ENCODE measurements at places on chromosomes 6 and 20.

- no peak for DNase-seq
Observed at GRCh38 chr20:22815603-22816315, 219.4 kb upstream of the SSTR4 start.

- no peak for DNase-seq
Observed at GRCh38 chr20:55175081-55175480, 699.7 kb downstream of the DOK5 start.

DNA sequence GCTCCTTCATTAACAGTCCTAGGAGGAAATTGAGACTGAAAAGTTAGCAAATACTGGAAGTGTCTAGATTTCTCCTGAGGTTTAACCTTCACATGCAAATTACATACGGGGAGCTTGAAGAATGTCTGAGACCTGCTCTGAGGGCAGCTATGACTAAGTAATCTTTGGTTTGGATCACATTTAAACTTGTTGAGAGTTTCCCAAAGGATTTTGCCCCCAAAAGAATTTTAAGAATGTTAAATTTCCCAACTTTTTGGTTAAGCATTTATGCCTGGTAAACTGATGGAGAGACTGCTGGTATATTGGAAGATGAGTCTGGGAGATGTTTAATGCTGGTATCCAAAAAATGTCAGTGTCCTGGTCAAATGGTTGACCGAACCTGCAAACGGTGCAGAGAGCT, 97.0 kb downstream of the RREB1 start:
- no peak for DNase-seq

DNA sequence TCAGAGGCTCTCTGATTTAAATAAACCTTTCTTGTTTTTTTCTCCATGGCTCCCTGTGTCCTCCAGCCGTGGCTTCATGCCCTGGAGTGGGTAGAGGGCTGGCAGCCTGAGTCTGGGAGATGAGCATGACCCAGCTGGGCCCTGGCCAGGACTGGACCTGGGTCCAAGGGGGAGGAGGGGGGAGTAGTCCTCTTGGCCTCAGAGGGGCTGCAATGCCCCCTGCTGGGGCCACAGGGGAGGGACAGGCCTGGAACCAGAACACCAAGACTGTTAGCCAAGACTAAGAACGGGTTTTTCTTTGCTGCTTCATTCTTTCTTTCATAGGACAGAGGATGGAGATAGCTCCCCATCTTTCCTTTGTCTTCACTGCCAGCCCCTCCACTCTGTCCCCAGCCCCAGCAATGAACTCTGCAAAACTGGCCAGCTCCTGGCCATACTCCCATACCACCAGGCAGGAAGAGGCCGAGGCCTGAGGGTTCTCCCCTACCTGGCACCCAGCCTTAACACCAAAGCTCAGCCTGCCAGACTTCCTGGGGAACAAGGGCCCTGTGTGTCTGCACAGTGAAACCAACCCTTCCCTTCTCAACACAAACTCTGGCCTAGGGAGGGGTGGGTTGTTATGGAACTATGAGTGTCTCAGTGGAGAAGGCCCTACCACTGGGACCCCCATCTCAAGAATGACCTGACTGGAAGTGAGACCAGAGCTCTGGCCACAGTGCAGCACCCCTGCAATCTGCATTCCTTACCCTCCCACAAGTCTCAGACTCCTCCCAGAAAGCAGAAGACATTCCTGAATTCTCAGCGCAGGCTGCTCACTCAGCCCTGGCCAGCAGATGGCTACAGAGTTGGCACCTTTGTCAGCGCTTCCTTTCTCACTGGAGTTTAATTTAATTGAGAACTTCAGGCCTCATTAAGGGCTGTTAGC, 11.0 kb downstream of the SLC29A1 start:
- DNase-seq: no peak

GRCh38 chr6:127933852-127934840, 33.3 kb upstream of the THEMIS start:
- DNase-seq: peak; percentile 65

DNA sequence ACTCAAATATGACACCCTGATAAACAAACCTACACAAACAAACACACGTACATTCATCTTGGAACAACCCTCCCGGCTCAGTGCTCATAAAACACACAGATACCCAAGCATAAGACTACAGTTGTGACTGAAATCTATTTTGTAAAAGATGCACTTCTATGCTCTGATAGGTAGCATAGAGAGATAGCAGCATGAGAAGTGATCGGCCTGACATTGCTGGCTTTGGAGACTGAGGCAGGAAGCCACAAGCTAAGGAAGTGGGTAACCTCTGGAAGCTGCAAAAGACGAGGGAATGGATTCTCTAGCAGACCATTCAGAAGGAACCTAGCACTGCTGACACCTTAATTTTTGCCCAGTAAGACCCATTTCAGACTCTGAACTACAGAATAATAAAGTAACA, 1.6 kb upstream of the RNF39 start:
- no peak for DNase-seq

GRCh38 chr20:64006490-64006889, 25.6 kb downstream of the PRPF6 start:
- DNase-seq: no peak

- no peak for DNase-seq
Observed at GRCh38 chr6:25743868-25744267, 10.7 kb upstream of the SLC17A4 start.

- DNase-seq: no peak
Observed at GRCh38 chr6:168206661-168207274, 112.8 kb downstream of the DACT2 start.

GRCh38 chr6:152720974-152721373, 23.3 kb downstream of the MYCT1 start:
- DNase-seq: no peak

DNA sequence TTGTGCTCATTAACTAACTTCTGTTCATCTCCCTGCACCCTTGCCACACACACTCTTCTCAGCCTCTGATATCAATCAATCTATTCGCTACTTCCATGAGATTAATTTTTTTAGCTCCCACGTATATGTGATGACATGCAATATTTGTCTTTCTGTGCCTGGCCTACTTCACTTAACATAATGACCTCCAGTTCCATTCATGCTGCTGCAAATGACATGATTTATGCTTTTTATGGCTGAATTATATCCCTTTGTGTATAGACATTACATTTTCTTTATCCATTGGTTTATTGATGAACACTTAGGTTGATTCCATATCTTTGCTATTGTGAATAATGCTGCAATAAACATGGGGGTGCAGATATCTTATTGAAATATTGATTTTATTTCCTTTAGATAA, 50.8 kb upstream of the SPTLC3 start:
- DNase-seq: no peak

- no peak for DNase-seq
Observed at GRCh38 chr6:89984926-89985750, 90.9 kb downstream of the GJA10 start.

DNA sequence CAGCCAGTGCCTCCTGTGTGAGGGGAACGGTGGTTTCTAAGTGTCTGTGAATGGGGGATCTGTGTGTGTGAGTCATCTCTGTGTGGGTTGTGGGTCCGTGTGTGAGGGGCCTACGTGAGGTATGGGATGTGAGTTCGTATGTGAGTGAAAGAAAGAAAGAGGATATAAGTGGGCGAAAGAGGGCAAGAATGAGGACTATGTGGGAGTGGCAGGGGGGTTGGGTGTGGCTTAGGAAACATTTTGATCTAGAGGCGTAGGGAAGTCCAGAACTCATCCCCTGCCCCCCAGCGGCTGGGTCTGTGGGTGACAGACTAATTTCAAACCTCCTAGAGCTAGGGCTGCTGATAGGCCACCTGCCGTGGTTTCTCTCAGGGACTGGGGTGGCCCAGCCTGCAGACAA, 35.5 kb downstream of the DHX35 start:
- DNase-seq: no peak

DNA sequence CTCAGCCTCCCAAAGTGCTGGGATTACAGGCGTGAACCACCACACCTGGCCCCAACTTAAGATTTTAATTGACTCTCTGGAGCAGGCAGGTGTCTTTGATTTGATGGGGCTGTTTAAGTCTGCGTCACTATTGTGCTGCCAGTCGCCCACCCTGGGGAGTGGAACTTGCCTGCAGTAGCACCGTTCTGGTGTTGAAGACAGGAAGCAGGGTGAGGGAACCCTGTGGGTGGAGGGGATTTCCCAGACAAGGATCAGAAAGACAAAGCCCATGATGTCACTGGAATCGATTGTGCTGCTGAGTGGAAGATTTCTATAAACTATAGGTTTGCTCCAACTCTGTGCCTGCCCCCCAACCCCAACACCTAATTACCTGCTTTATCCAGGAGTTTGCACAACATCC, 11.0 kb downstream of the ALDH8A1 start:
- DNase-seq: peak; percentile 6

GRCh38 chr6:10146715-10147451, 268.0 kb downstream of the TFAP2A start:
- peak; percentile 7 for DNase-seq

- DNase-seq: no peak
Observed at GRCh38 chr6:7402716-7403115, 13.1 kb downstream of the RIOK1 start.

GRCh38 chr6:38279423-38279822, 360.3 kb downstream of the BTBD9 start:
- no peak for DNase-seq

- no peak for DNase-seq
Observed at GRCh38 chr6:54910431-54910884, 63.9 kb downstream of the FAM83B start.

- DNase-seq: no peak
Observed at GRCh38 chr6:84635081-84635761, 129.2 kb downstream of the TBX18 start.

DNA sequence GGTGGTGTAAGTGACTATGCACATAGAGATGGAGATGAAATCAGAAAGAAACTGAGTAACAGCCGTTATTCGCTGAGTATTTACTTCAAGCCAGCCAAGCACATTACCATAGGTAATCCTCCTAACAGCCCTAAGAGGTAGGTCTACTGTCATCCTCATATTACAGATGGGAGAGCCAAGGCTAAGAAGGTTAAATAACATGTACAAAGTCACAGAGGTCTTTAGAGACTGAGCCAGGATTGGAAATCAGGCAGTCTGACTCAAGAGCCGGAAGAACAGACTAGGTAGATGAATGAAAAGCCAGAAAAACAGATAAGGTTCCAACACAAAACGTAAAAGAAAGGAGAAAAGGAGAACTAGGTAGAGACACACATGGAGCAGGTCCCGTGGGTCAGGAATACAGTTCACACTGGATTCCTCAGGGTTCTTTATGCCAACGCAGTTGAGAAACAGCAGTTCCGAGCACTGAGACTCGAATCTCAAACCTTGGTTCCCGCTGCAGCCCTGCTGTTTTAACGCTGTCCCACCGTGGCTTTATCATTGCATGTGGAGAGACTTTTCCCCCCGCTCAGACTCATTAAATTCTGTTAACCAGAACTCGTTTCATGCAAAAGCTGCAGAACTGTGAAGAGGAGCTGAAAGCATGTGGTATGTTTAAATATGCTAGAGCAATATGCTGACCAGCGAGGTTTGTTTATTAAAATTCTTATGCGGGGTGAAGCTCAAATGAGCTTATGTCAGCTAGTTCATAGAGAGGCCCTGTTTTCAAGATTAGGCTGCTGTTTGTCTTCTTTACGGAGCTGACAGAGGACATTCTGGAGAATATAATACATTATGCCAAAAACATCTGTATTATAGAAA, 537.9 kb downstream of the CD83 start:
- no peak for DNase-seq

GRCh38 chr20:47847884-47848485, 62.7 kb upstream of the SULF2 start:
- DNase-seq: no peak

DNA sequence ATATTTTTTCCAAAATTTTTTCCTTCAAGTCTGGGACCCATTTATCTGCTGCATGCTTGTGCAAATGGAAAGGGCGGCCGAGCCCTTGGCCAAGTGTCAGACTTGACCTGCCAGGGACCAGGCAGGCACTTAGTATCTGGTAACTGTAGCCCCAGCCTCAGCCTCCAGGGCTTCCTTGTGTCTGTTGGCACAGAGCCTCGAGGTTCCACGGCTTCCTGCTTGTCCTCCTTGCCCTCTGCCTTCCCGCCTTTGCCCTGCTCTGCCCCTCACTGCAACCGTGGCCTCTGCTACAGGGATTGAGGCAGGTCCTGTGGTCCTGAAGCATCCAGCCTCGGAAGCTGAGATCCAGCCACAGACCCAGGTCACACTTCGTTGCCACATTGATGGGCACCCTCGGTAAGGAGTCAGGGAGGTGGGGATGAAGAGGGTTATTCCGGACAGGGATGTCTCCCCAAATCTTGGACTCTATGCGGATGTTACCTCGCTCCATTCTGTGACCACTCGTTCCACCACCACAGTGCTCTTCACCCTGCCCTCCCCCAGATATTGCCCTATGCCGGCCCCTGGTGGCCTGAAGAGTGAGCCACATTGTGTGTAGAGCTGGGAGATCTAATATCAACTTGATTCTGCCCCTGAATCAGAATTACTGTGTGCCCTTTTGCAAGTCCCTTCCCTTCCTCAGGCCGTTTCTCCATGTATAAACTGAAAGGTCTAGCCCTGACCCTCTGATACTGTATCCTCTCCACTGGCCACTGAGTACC, 41.5 kb upstream of the SRF start:
- peak; percentile 6 for DNase-seq

DNA sequence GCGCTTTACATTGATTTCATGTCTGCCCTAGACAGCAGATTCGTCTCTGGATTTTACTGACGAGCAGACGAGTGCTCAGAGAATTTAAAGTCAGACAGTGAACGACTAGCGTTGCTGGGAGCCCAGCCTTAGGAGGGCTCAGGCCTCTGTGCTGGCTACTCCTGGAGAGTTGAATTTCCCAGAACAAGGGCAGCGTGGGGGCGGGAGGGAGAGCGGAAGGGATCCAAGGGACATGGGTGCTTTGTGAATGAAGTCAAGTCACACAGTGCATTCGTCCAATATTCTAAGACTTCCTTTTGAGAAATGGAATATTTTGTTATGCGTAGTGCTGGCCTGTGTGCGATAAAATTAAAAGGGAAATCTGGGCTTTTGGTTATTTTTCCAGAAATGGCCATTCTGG, 126.5 kb downstream of the MYLK4 start:
- no peak for DNase-seq

DNA sequence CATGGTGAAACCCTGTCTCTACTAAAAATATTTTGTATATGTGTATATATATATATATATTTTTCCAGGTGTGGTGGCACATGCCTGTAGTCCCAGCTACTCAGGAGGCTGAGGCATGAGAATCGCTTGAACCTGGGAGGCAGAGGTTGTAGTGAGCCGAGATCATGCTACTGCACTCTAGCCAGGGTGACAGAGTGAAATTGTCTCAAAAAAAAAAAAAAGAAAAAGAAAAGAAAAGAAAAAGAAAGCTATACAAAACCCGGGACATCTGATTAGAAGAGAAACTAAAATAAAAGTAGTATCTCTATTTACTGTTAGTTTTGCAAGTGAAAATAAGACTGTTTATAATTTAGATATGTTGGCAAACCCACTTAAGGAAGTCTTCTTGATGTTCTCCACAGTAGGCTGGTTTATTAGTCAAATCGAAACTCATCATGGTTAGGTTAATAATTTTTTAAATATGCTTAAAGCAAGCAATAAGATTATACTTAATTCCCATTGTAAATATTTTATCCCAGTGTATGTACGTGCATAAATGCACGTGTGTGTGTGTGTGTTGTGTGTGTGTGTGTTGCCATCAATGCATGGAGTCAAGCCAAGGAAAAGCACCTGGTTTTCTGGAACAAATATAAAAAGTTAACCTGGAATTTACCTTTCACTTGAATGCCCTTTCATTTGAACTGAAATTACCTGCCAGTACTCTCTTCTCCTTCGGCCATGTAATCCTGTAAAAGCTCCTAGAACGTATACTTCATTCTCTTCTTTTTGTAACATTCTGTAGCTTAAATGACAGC, 7.1 kb downstream of the VNN2 start:
- DNase-seq: no peak

- peak; percentile 96 for DNase-seq
Observed at GRCh38 chr6:149749594-149750135, at the start of gene PCMT1. Gene PCMT1 (plus strand): TSS chr6:149749741. CDS start chr6:149749902, 161 bp downstream.
